ENCODE measurements at places on chromosomes 12 and 14. TPM values are rescaled to one million over a fixed set of nuclear protein-coding genes. Genes with fewer than 3 reads are reported as not detected.

The CRIP1 gene
- 574 TPM for total RNA-seq

GRCh38 chr12:125249066-125249824 lies 184.0 kb downstream of the AACS start:
- H3K27me3 ChIP-seq, result peaks cover 12% of the 10 kb centered on the region
- H3K4me1 ChIP-seq, result no peaks in the 10 kb centered on the region
- no peak overlapping the region for H3K27ac ChIP-seq
- H3K36me3 ChIP-seq, result no peaks in the 10 kb centered on the region
- H3K4me3 ChIP-seq, result no peak overlapping the region

GRCh38 chr14:91231446-91231845 lies 13.1 kb downstream of the GPR68 start:
- DNase-seq, result no peak
- peak overlapping the region; percentile 98 for H3K27ac ChIP-seq
- peaks cover 78% of the 10 kb centered on the region for H3K4me1 ChIP-seq
- no peaks in the 10 kb centered on the region for H3K27me3 ChIP-seq
- peaks cover 62% of the 10 kb centered on the region for H3K36me3 ChIP-seq

DNA sequence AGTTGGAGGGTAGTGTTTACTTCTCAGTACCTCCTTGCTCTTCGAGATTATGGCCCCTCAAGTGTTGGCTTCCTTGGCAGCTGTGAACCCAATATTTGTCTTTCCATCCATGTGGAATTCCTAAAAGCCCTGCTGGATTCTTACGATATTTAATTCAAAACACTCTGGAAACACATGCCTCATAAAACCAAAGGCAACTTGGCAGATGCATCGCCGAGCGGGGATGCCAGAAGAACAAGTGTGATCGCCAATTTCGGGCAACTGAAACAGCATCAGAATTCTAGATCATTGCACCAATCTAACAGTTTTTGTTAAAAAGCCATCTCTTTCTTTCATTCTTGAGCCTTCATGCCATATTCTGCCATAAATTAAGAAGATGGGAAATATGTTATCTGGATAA lies 934.4 kb downstream of the AACS start:
- no peak overlapping the region for H3K4me3 ChIP-seq
- no peaks in the 10 kb centered on the region for H3K4me1 ChIP-seq
- H3K27me3 ChIP-seq, result no peaks in the 10 kb centered on the region

GRCh38 chr14:34502545-34503225 lies 36.8 kb downstream of the EAPP start:
- DNase-seq, result no peak
- H3K4me1 ChIP-seq, result no peaks in the 10 kb centered on the region
- no peaks in the 10 kb centered on the region for H3K27me3 ChIP-seq
- no peak overlapping the region for H3K27ac ChIP-seq
- H3K36me3 ChIP-seq, result no peaks in the 10 kb centered on the region

The NEUROD4 gene
- not detected for total RNA-seq

DNA sequence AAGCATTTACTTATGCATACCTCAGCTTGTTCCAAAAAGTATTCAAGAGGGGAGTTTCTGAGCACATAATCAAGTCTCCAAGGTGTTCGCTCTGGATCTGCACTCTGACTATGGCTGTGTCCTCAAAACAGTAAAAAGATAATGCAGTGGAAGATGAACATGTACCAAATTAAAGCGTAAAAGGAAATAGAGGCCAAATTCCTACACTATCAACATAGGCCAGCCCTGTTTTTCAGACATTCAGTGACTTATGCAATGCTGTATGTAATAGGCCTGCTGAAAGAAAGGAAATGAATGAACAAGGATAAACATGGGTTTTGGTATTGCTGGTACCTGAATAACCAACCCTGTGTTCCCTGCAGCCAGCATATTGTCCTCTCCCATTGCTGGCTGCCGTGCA lies 115.7 kb downstream of the SAMD4A start:
- H3K27ac ChIP-seq, result no peak overlapping the region
- no peak for DNase-seq
- no peak overlapping the region for H3K4me3 ChIP-seq
- peaks cover 15% of the 10 kb centered on the region for H3K4me1 ChIP-seq
- H3K36me3 ChIP-seq, result peaks cover 5% of the 10 kb centered on the region

All from activated CD8-positive, alpha-beta memory T cell treated with anti-CD3 and anti-CD28 coated beads, Interleukin-2, amount 10 ng/mL, durations not matched to agents 7 days and 5 days (primary cell).